ENCODE measurements at places on chromosomes 7 and 10.

GRCh38 chr7:80387634-80388193 is 124.2 kb downstream of the GNAT3 start:
- peak; percentile 17 for DNase-seq

DNA sequence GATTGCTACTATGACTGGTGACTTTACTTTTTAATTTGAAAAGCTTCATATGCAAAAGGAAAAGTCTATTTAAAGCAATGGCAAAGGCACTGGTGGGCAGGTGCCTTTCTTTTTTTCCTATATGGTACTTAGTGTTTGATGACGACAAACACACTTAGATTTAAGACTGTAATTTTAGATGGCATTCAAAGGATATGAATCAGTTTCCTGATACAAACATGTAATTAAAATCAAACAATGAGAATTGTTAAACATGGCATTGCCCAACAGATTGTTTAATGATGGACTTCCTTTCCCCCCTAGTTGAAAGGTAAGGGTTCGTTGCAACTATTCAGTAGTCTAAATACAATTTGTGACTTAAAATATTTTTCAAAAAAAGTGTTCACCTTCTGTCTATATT is 106.5 kb upstream of the SEMA3C start:
- DNase-seq, result no peak

GRCh38 chr10:101161494-101162299 is 30.6 kb downstream of the TLX1 start:
- DNase-seq, result peak; percentile 95

DNA sequence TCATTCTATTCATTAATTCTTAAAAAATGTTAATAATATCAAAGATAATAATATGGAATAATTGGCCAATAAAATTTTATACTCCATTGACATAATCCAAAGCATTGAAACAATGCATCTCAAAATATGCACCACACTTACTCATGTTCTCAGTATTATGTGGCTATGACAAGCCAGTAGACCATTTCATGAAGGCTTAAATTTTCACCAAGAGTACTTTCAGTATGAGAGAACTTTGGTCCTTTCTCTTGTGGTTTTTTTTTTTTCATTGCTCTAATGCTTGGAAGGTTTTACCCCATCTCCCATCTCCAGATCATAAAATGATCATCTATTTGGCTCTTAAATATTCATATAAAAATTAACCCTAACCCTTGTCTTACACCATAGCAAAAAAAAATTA is 45.5 kb upstream of the TMEM140 start:
- no peak for DNase-seq

DNA sequence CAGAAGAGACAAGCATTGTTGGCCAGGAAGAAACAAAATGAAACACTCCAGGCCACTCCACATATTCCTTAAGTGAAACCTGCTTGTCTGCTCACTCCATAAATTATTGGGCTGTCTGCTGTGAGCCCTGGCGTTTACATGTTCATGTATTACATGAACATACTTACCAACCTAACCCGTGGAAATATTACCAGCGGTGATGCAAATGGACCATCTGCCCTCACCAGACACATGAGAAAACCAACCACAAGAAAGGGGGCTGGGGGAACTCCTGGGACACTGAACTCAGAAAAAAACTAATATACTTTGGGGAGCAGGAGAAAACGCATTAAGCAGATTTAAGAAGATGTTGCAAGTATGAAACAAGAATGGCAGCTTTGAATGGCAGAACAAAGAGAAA is 731.2 kb upstream of the IGFBP3 start:
- DNase-seq, result no peak

DNA sequence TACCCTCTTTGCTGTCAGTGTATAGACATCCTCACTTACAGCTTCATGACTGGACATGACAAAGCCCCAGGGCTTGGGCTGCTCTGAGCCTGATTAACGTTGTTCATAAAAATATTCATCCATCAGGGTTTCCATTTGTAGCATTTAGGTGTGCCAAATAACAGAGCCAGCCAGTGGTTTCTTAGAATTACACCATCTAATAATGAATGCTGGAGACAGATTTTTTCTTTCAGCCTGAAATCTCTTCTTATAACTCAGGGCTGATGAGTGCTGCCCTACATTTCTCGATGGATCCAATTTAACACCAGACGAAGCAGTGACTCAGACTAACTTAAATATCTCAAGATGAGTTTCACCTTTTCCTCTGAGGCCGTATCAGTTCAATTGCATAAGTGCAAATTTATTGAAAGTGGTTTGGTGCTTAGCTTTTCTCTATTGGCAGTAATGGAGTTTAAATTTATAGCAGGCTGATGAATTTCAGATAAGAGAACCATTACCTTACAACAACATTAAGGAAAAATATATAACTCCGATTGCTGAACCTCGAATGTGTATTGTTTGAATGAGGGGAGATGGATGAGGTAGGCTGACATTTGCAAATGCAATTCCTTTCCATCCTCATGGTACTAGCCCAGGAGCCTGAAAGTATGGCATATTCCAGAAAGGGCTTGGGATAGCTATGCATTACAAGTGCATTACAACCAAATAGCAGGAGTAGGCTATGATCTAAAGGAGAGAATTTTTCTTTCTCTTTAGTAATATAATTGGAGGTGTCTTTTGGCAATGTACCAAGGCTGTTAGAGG is 900.6 kb downstream of the KCNMA1 start:
- DNase-seq, result no peak

DNA sequence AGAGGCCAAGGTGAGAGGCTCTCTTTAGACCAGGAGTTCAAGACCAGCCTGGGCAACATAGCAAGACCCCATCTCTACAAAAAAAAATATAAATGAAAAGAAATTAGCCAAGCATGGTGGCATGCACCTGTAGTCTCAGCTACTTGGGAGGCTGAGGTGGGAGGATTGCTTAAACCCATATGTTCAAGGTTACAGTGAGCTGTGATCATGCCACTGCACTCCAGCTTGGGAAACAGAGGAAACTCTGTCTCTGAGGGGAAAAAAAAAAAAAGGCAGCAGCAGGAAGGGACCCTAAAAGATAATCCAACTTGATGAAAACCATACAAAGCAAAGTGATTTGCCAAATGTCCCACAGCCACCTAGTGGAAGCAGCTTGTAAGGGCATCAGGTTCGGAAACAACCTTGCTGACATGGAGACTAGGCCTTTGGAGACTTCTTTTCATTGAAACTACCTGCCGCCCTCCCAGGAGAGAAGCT is 15.6 kb upstream of the PBLD start:
- DNase-seq, result peak; percentile 85

DNA sequence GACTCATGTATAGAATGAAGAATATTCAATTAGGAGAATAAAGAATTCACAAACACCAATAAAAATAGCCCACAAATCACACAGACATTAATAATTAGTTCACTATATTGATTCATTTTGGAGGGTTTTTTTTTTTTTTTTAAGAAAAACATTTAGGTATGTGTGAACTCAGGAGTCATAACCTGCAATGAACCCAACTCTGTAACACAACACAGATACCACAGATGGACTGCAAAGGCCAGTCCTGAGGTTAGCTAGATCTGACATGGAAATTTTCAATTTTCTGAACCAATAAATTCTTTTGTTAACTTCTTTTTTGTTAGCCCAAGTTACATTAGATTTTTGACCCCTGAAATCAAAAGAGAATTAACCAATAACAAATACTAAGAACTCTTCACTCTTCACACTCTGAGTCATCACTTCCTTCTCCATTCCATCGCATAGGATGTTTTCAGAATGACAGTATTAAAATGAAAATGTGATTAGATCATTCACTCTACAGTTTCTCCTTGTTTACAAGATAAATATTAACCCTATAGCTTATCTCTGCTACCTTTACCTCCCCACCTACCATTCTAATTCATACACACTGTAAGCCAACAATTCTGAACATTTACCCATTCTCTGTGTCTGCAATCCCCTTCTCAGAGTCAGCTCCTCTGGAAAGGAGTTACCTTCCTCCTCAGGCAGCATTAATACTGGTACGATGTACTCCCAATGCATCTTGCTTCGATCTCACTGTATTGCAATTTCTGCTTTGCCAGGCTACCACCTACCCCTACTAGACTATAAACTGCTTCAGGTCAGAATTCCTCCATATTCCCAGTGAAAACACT is 141.5 kb downstream of the LRRN3 start:
- DNase-seq, result no peak

GRCh38 chr10:30911303-30911863 is 120.3 kb downstream of the ZNF438 start:
- no peak for DNase-seq

- DNase-seq, result no peak
Measured at GRCh38 chr10:63173468-63174232, 40.5 kb downstream of the NRBF2 start.

- no peak for DNase-seq
Measured at GRCh38 chr7:134435161-134435920, 23.6 kb downstream of the AKR1B1 start.

GRCh38 chr7:95886501-95887090 is 114.2 kb downstream of the DYNC1I1 start:
- DNase-seq, result peak; percentile 54

GRCh38 chr10:14362104-14362503 is 31.4 kb upstream of the FRMD4A start:
- no peak for DNase-seq

DNA sequence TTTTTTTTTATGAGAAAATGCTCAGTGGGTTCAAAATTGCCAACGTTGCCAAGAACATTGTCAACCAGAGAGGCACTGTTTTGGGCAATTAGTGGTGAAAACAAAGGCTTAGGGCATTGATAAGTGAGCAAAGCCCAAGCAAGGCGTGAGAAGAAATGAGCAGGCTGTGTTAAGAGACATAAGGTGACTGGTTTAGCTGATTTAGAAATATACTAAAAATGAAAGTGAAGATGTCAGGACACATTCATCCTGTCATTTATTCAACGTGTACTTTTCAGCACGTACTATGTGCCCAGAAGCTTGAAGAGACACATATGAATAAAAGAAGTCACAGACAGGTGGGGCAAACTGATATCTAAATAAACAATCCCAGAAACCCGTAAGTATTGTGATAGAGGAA is 31.8 kb downstream of the AOAH start:
- DNase-seq, result no peak

GRCh38 chr7:78787854-78788253 is 665.6 kb downstream of the MAGI2 start:
- no peak for DNase-seq

- no peak for DNase-seq
Measured at GRCh38 chr7:133650487-133651300, 397.8 kb downstream of the EXOC4 start.

GRCh38 chr7:39091774-39092173 is 114.1 kb downstream of the POU6F2 start:
- DNase-seq, result no peak

DNA sequence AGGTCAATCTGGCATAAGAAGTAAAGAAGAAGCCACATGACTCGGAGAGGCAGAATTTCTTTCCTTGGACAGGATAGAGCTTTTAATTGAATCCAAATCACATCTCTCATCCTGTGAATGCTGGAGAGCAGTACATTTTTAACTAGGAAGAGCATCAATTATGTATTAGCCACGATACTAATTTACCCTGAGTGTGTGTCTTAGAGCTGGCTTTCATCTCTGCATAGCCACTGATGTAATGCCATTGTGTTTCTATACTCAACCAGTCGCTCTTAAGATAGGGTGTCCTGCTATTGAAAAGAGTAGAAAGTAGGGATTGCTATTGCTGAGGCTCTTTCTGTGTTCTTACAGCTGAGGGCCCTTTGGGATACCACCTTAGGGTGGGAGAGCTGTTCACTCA is 280.3 kb downstream of the AUTS2 start:
- DNase-seq, result no peak

DNA sequence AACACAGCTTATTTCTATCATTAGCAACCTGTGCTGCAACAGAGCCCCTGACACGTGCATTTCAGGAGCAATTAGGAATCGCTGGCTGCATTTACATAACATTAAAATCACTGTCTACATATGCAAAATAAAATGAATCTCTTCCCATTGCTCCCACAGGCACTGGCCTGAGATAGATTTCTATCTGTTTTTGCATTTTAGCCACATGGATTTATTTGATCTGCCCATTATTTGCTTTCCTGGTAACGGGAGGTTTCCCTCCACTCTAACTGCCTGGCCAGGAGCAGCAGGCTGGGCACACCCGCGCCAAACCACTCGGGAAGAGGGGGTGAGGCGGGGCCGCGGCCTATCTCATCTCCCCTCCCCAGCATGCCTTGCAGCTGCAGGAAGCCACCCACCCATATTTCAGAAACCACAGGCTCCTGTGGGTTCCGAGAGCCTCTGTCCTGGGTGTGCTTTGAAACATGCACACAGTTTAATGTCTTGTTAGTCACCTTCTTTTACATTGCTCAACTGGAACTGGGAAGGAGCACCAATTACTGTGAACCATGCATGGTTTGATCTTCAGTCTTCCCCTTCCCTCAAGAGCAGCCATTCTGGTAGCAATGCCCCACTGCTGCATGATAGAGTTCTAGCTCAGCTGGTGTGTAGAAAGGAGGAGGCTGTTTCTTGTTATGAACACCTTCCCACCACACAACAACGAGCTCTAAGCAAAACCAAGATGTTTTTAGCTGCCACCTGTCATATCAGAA is 37.7 kb upstream of the IKZF1 start:
- DNase-seq, result no peak

DNA sequence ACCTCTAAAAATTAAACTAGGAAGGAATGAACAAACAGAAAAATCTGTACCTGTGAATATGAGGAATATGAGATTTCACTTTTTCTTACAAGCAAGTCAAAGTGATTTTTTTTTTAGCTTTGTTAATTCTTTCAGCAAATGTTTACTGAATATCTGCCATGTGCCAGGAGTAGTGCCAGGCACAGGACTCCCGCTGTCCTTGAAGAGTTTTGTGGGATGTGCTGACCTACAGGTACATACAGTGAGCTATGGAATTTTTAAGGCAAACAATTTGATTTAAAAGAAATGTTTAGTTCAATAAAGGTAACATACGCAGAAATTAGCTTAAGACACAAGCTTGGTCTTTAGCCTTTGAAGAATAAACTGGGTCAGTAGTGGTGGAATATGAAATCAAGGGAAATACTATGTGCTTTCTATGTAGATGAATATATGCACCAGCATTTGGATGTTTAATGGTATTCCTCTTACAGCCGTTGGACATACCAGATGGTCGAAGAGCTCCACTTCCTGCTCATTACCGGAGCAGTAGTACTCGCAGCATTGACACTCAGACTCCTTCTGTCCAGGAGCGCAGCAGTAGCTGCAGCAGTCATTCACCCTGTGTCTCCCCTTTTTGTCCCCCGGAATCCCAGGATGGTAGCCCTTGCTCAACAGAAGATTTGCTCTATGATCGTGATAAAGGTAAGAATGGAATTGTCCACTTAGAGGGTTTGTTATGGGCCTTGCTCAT is 102.0 kb downstream of the GLCCI1 start:
- no peak for DNase-seq
